GM23248 (cell line): ENCODE measurements at places on chromosomes 2 and 18.
A peak's percentile ranks its signal among the peaks of the same experiment; 100 is the strongest.

- DNase-seq = peak; percentile 75
Observed at GRCh38 chr18:61669320-61669719, 223.5 kb downstream of the RNF152 start.

GRCh38 chr18:58682429-58683069 lies 11.3 kb downstream of the MALT1 start:
- DNase-seq = peak; percentile 67

GRCh38 chr2:6653281-6653750 lies 212.4 kb downstream of the CMPK2 start:
- DNase-seq = no peak

GRCh38 chr2:193581807-193582206 lies 1387.1 kb upstream of the TMEFF2 start:
- no peak for DNase-seq

GRCh38 chr18:44759925-44760342 lies 79.2 kb downstream of the SETBP1 start:
- no peak for DNase-seq

DNA sequence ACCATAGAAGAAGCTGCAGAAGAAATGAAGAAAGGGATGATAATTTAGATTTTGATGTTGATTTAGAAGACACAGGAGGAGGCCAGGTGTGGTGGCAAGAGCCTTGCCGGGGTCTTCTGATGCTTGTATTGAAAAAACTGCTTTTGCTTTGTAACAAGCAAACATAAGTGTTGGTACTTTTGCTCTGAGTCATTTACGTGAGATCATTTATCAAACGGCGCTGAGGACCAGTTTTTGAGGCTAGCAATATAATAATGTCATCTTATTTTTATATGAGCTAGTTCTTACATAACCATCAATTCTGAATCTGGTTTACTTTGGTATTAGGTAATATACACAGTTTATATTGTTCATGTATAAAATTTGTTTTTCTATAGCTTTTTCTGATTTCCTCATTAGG lies 30.6 kb downstream of the SPTBN1 start:
- DNase-seq = no peak

GRCh38 chr18:42509750-42510415 lies 554.8 kb downstream of the PIK3C3 start:
- no peak for DNase-seq

GRCh38 chr2:173872714-173873113 lies 92.5 kb downstream of the SP3 start:
- DNase-seq = no peak

DNA sequence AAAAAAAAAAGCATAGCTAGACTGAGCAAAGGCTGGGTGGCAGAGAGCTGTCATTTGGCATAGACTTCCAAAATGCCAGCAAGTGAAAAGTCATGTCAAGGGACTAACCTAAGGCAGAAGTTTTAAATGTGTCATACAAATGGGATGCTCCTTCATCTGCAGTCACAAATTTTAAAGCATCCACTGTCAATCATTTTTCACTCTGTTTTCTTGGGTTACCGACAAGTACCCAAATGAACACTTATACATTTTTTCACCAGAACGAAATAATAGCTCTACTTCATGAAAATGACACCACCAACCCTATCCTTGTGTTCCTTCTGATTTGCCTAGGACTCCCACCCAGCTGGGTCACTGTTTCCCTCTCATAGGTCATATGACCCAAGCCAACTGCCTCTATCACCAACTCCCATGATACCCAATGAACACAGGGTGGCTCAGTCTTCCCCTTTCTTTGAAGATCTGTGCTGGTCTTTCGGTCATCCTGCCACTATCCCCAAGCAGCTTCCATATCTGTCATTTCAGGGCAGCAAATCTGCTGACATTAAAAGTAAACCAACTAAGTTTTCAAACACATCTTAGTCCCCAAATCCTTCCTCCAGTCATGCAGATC lies 21.5 kb downstream of the KLF7 start:
- DNase-seq = no peak

DNA sequence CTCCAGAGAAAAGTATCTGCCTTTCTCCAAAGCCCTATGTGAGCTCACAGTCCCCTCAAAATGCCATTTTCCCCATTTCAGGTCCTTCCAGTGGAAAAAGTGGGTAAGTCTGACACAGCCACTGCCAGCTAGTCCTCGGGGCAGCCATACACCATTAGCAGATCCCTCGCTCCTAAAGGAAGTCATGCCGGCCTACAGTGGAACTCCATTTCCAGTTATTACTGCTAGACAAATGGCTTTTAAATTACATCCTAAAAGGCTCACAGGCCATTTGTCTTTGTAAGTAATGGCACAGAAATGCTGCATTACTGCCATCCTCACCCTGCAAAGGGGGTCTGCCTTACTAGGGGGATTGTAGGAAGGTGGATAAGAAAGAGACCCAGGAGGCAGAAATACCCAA lies 259.4 kb upstream of the SIX2 start:
- DNase-seq = no peak

DNA sequence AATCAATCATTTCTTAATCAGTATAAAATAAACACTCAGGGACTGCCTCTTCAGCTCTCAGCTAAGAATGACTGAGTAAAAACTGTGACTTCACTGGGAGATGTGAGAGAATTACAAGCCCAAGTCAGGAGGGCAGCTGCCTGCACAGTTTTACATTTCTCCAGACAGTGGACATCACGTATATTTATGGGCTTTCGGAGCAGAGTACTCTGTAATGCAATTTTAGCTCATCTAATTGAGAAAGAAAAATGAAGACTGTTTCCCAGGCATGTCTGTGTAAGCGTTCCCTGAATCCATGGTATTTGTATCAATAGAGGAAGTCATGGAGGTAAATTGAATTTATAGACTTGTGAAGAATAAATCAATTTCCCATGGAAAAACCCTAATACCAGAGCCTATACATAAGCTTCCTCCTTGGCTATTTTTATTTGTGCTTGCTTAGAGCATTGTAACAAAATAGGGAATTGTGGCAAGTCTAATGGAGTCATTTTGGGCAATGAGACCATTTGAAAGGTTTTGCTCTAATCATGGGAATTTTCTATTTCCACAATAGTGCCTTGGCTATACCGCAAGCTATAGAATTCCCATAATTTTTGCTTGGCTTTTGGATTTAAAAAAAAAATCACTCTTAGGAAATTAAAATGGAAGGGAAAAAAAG lies 87.2 kb downstream of the SLC5A7 start:
- DNase-seq = no peak

- DNase-seq = no peak
Observed at GRCh38 chr2:146451972-146452371, 1392.9 kb upstream of the ACVR2A start.

- peak; percentile 85 for DNase-seq
Observed at GRCh38 chr18:77071711-77072292, 60.8 kb downstream of the MBP start.

DNA sequence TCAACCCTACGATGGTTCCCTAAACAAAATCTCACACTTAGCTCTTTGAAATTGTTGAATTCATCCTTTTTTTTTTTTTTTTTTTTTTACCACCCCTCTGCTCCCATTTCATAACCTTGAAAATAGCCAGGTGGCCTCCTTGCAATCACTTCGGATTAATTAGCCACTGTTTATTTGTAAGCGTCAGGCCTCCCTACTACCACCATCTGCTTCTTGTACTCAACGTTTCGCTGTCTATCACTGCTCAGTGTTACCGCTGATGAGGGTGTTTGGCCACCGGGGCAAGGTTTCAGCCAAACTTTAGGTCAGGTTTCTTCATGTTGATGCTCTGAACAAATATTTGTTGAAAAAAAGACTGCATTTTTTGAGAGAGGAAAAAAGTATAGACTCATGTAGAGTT lies 183.2 kb downstream of the EPHA4 start:
- DNase-seq = no peak

DNA sequence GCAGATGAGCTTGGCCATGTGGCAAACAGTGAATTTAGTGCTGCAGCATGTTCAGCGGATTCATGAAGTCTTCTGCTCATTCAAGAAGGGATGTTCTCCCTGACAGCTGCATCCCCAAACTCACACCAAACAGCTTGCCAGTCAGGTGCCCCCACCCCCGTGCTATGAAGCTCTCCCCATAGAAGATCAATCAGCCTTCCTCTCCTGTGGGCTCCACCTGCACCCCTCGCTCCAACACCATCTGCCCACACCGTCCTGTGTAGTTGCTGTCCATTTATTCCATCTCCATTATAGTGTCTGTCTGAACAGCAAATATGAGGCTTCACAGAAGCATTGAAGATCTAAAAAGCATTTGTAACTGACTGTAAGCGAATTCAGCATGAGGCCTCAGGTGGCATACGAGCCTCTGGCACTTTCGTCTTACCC lies 218.9 kb downstream of the BCL2 start:
- DNase-seq = no peak

GRCh38 chr2:151977631-151978030 lies 121.2 kb downstream of the CACNB4 start:
- no peak for DNase-seq

DNA sequence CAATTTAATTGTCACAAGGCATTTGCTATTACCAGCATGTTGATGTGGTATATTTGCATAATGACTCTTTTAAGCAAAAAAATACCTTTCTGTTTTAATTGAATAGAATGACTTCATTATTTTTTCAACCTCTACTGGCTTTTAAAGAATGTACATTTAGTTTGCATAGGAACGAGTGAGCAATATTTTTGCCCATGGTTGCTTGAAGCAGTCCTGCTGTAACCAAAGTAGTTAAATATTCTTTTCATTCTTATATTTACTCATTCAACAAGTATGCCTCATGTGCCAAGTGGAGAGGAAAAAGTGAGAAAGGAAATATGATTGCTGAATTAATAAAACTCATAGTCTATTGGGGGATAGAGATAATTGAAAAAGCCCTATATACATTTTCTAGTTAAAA lies 184.7 kb downstream of the DSEL start:
- DNase-seq = no peak

GRCh38 chr2:170917219-170917913 lies 11.7 kb upstream of the GORASP2 start:
- no peak for DNase-seq

DNA sequence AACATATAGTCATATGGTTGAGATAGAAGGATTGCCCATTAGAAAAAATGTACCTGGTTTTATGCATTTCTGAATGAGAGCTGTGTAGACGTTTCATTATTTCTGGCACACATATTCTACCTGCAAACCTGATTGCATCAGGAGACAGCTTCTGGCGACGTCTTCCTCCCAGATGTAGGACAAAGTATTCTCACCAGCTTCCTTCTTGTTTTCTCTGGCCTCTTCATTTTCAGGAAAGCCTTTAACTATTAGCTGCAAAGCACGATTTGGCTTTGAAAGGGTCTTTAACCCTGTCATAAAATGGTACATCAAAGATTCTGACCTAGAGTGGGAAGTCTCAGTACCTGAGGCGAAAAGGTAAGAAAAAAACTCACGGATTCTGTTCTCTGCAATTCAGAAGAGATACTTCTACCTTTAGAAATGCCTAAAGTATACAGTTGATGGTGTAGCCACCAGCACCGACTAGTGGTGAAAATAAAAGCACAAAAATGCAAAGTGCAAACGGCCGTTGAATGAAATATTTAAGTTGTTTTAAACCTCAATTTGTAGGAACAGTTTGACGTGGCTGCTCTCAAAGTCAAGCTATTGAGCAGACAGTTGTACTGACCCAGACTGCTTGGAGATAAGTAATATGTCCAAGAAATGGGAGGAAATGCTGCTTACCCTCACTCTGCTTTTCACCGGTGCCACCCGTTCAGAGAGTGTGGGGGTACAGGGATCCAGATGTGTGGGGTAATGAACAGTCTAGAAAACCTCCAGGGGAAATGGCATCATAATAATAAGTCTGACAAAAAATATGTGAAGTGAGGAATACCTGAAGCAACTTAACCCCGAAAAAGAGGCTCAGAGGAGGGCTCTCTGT lies 20.2 kb downstream of the IL18RAP start:
- DNase-seq = peak; percentile 63

GRCh38 chr2:156229724-156230362 lies 102.7 kb downstream of the NR4A2 start:
- no peak for DNase-seq

DNA sequence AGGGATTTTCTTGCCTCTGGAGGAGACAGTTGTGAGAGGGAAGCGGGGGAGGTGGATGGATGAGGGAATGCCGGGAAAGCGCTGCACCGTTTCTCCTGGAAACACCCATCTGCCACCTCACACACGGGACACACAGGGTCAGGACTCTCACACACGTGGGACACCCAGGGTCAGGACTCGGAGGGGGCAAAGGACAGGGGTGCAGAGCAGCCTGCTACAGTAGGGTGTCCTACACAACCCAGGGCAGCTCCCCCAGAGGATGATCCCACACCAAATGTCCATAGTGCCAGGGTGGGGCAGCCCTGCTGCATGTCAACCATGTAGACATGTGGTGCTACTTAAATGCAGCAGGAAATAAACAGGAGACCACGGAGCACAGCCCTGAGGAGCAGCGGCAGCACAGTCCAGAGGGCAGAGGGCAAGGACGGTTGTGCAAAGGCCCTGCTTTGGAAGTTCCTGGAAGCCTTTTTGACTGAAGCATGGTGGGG lies 5.1 kb downstream of the RAMP1 start:
- DNase-seq = no peak

- DNase-seq = no peak
Observed at GRCh38 chr18:47619771-47620448, 310.5 kb downstream of the SMAD2 start.

DNA sequence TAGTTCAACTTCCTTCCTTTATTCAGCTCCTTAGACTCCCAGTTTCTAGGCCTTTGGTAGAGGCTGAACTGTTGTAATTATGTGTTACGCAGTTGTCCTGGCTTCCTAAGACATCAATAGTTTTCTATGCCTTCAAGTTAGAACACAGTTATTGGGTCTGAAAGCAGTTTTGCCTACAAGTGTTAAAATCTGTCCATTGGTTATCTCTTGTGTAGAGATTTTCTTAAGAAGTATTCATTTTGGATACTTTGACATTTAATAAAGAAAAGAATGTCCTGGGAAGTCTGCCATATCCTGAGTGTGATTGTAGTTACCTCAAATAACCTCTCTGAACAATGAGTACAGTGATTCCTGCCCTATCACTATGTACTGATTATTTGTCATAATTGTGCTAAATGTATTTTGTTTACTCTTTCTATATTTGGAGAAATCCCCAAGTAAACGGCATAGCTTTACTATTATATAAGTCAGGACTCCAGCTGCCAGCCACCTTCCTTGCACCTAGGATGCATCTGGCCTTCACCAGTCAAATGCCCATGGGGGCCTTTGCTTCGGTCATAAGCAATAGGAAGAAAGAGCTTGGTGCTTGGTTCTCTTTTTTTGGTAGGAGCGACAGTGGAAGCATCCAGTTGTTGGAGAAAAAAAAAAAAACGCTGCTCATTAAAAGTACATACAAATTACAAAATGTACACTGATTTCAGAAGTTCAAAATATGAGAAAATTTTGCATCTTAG lies 449.5 kb upstream of the PKDCC start:
- DNase-seq = peak; percentile 31

- peak; percentile 93 for DNase-seq
Observed at GRCh38 chr18:24014986-24015638, 558 bp downstream of the TTC39C start.

DNA sequence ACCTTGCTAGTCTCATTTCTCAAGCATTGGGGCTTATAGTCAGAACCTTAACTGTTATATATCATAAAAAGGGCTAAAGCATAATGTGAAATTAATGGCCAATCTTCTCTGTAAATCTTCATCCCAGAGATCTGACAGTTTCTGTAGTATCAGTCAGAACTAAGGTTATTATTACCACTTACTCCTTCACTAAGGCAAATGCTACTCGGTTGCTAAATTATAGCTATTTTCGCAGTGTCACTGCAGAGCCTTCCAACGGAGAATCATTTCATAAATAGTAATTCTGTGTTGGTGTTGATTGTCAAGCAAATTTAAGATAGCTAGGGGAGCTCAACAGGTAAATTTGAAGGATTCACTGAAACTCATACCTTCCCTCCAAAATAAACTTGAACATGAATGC lies 258.0 kb downstream of the METTL4 start:
- DNase-seq = no peak

GRCh38 chr2:673016-673415 lies 4.2 kb downstream of the TMEM18 start:
- DNase-seq = no peak
